ENCODE measurements at places on chromosomes 2 and 18.

GRCh38 chr18:12257996-12258718 lies 4.0 kb downstream of the CIDEA start:
- DNase-seq, result no peak

DNA sequence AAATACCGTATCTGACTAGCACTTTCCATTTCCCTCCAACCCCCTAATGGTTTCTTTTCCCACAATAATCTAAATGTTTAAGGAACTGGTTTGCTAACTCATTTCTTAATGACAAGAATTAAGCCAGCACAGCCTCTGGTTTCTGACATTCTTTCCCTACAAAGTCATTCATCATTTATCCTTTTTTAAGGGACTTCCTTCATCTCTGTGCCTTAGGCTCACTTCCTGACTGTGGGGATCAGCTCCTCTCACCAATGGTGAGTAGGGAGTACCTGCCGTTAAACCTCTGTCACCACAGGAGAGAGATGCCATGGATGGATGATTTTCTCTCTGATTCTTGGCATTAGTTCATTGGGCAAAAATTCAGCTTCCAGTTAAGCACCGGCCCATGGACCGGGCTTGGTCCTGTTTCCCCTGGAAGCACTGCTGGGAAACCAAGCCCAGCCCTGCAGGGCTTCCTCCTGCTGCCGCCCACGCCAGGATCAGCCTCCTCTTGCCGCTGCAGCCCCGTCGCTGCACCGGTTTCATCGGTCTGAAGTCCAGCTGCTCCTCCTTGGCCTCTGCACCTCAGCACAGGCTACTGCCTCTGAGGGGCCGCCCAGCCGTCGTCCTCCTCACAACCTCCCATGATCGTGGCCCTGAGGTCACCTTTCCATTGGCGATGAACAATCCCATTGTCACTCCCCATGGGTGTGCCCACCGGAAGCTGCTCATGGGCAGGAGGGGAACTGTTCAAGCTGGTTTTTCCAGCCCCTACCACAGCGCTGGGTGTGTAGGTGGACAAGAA lies 64.0 kb upstream of the ZNF516 start:
- DNase-seq, result no peak

DNA sequence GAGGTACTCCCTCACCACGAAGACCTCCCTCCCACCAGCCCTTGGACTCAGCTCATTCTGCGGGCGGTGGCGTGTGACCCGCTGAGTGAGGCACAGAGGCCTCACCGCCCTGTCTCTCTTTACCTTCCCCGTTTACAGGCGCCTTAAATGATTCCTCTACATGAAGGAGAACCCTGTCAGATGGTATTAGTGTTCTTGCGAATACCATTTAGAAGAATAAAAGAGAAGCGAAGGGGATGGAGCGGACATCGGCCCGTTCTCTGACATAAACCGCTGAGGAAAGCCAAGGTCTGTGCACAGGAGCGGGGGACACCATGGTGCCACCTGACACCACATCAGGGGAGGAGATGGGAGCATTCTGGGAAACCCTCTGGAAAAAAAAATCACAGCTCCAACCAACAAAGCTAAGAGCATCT lies 179.8 kb downstream of the HDAC4 start:
- DNase-seq, result no peak

GRCh38 chr2:156511122-156511521 lies 74.9 kb downstream of the GPD2 start:
- DNase-seq, result no peak

DNA sequence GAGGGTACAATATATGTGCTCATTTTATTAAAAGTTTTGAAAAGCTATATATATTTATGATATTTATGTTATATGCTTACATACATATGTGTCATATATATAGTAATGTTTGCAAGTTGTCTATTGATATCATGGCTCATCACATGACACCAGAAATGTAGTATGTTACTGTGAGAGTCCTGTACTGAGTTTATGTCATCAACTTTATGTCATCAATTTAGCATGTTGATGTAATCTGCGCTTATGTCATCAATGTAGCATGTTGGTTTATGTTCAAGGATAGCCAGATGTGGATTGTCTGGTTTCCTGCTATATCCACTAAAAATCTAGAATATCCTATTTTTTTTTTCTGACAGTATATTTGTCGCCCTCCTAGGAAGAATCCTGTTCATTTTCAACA lies 77.4 kb downstream of the APLF start:
- no peak for DNase-seq

DNA sequence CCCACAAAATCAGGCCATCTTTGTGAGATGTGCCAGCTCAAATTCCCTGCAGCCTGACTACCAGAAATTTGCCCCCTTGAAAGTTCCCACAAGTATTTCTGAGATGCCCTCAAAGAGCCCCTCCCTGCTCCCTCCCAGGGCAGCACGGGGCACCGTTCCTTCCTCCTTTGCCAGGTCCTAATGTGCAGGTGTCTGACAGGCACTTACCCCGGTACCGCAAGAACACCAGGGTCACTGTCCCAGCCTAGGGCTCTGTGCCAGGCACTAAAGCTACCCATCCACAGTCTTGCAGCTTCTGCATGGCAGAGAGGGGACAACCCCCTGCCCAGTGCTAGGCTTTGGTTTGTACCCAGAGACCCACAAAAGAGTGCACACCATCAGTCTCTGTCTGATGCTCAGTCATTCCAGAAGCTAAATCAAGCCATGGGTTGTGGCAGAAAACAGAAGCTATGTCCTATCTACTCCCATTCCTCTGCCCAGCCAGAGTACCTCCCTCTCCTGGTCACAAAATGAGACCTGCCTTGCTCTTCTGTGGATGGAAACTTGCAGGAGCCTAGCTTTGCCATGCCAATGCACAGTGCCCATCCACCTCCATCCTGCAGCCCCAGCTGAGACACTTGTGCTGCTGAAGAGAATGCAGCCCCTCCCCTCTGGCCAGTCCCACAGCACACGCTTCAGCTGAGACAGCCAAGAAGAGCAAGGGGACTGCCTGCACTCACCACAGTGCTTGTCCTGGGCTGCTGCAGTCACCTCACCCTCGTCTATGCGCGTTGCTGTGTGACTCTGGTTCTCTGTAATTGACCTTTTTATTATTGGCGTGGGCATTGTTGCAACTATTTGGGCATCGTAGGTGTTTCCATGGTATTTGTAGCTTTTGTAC lies 48.7 kb downstream of the INPP5D start:
- DNase-seq, result no peak

GRCh38 chr2:83578405-83578804 lies 880.7 kb downstream of the SUCLG1 start:
- DNase-seq, result no peak

DNA sequence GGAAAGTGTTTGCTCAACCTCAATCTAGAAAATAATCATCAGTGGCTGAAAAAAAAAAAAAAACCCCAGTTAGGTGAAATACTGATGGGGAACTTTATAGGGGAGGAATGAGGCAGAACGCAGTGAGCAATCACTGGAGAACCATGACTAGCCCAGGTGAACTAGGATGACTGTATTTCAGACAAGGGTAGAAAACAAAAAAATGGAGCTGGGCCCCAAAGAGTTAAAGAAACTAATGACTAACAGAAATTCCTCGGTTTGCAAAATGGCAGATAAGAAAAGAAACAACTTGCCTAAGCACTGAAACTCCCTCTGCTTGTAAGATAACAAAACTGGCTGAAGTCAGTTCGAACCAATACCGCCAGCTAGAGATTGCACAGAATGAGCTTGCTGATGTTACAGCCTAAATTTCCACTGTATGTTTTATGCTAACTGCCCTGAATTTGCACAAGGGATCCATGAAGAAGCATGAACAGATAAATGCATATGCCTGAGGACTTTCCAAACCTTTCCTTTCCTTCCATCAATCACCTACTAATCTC lies 245.9 kb downstream of the METTL4 start:
- no peak for DNase-seq

DNA sequence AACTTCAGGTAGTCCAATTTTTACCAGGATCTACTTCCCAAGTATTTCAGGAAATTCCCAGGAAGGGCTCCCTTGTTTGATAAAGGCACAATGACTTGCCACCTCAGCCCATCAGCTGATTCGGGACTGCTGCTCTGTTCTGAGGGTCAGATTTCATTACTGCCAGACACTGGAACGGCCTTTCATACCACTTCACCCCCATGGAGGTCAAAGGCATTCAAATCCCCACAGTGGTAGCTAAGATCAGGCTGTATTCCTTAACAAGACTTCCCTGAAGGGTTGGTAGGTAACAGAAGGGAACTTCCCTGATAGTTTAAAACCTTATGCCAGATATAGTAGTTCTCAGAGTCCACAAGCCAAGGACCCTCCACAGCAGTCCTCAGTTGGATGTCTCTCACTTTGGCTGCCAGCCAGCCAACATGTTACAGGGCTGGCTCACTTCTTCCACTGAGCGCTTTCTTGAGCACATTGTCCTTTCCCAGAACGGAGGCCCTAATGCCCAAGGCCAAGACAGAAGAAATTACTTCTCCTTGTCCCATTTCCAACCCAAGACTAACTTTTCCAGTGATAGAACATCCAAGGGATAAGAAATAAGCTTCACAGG lies 40.0 kb upstream of the GLS start:
- DNase-seq, result no peak

DNA sequence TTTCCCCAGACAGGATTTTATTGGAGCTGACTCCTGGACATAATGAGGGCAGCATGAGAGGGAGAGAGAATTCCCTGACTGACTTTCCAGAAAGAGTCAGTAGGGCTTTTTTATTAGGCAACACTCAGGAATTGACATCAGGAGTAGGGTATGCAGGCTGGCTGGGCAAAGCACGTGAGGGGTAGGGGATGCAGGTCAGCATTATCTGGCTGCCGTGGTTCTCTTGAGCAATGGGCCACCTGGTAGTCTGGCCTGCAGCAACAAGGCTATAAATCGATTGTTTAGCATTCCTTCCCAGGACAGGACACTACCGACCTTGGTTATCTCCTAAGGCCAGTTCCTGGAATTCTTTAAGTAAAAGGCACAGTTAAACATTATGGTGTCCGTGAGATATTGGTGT lies 160.8 kb upstream of the AGAP1 start:
- DNase-seq, result no peak

GRCh38 chr2:320561-320960 lies 32.7 kb upstream of the ALKAL2 start:
- DNase-seq, result no peak

GRCh38 chr18:41022484-41022883 lies 932.5 kb upstream of the PIK3C3 start:
- no peak for DNase-seq

DNA sequence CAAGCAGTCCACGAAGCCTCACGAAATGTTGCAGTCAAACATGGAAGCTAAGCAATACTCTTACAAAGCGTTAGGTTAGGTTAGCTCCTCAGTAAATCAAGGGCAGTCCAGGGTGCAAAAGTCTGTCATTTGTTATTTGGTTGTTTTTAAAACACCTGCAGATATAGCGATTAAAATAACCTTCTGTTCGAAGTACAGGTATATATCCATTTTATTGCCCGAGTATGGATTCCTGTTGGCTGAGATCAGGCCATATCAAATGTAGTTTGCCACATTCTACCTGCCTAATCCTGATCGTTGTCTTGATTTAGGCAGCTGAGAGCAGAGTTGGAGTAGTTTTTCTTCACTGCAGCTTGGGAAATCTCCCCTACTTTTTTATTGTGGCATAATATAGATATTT lies 99.5 kb upstream of the EPB41L3 start:
- DNase-seq, result no peak

GRCh38 chr2:231707625-231707926 lies 749 bp upstream of the PTMA start:
- no peak for DNase-seq

DNA sequence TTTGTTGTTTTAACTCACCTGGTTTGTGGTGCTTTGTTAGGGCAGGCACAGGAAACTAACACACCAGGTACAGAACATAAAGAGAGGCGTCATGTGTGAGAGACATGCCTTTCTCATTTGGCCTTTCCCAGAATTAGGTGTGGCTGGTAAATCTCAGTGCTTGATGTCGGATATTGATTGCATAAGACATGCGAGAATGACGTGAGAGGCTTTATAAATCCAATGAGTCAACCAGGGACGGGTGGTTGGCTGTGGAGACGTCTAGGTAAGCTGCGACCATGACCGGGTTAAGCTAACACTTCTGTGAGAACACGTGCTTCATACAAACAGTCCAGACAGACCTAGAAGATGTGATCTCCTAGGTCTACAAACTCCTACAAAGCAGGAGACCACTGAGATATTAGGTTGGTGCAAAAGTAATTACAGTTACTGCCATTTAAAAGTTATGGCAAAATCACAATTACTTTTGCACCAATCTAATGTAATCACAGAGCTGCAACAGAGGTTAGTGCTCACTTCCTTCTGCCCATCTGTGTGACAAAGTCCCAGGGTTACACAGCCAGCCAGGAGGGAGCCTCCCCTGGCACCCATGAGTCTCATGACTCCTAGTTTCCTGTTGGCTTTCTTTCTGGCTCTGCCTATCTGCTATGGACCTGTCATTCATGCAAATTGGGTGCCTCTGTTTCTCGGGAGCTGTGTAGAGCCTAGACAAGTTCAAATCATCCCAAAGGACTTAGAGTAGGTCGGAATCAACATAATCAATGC lies 98.9 kb upstream of the ATP8B1 start:
- DNase-seq, result no peak

GRCh38 chr18:78739882-78740677 lies 239.5 kb upstream of the SALL3 start:
- no peak for DNase-seq

DNA sequence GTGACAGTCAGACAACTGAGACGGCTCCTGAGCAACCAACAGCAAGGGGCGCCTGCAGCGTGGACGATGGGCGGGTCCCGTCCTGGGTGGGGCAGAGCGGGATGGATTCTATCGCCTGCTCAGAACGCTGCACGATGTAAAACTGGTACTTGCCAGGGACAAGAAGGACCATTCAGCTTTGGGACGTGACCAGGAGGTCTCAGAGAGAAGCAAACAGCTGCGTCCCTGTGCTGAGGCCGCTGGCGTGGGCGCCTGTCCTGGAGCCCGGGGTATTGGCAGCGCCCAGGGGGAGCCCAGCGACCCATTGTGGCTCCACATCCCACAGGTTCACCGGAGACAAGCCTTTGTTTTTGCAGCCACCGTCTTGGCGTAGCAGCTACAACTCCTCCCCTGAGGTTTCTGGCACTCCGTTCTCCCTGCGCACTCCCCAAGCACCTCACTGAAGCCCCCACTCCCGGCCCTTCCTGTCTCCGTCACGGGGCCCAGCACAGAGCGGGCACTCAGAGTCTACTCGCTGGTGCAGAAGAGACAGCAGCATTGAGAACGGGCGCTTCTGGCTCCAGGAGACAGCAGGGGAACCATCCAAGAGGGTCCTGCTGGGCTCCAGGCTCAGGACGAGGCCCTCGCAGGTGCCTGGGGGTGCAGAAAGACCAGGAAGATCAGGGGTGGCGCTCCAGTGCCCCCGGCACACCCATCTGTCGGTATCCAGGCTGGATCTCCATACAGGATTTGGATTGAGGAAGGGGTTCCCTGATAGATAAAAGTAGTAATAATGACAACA lies 22.1 kb upstream of the KCNG2 start:
- no peak for DNase-seq

DNA sequence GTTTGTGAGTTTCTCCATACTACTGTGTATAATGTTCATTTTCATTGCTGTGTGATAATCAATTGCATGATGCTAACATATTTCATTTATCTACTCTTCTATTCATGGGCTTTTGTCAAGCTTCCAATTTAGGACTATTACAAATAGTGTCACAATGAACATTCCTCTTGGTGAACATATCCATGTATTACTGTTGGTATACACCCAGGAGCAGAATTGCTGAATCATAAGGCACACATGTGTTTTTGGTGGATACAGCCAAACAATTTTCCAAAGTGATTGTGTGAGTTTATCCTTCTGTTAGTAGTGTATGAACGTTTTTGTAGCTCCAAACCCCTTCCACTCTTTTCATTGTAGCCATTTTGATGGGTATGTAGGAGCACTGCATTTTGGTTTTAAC lies 101.6 kb upstream of the COPS8 start:
- no peak for DNase-seq

- DNase-seq, result no peak
Observed at GRCh38 chr2:239894276-239894675, 130.9 kb downstream of the NDUFA10 start.
